ENCODE measurements at places on chromosomes 7 and 10. TPM values are rescaled to one million over a fixed set of nuclear protein-coding genes. Genes with fewer than 3 reads are reported as not detected.

Gene ZNF365
- total RNA-seq, result not detected

- DNase-seq, result no peak
Measured at GRCh38 chr10:61071580-61071979, 127.6 kb upstream of the RHOBTB1 start.

Gene WDR86
- total RNA-seq, result 0.29 TPM

Gene MUC3A
- not detected for total RNA-seq

Measured in activated CD8-positive, alpha-beta memory T cell treated with anti-CD3 and anti-CD28 coated beads, Interleukin-2, amount 10 ng/mL, durations not matched to agents 7 days and 5 days (primary cell).